Substantia nigra (tissue), 51 donors: ENCODE measurements at places on chromosomes 12 and 14.

- DNase-seq = no peak
These were observed 371.0 kb downstream of the ALG10 start for GRCh38 chr12:34393086-34393820.

GRCh38 chr14:20671597-20672283 is 12.6 kb upstream of the RNASE4 start:
- DNase-seq = no peak

DNA sequence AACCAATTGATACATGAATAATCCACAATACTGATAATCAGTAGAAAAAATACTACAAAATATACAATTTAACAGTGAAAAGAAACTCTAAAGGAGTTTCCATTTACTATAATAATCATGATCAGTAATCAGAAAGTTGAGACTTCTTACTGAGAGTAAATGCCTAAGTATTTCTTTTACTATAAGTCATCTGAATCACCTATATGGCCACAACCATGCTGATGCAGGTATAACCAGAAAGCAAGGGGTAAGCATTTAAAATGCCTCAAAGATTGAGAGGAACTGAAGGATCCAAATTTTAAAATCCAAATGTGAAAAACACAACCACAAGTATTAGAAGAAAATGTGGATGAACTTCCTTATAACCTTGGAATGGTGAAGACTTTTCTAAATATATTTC is 23.4 kb downstream of the CDK17 start:
- no peak for DNase-seq

DNA sequence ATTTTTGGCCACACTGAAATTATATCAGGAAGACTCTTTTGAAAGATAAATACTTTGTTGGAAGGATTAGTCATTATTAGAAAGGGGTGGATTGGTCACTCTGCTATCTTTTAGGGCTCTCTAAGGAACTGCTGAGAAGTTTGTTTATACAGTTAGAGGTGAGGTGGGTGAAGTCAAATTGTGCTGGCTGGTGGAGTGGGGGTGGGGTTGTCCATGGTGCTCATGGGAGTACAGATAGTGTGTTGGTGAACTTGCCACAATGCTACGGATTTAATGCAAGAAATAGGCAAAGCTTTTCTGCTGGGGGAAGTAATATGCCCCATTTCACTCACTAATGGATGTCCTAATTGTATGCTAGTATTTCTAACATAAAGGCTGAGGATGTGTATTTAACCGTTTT is 35.8 kb downstream of the SUSD6 start:
- DNase-seq = no peak

- DNase-seq = no peak
These were observed 113.2 kb downstream of the TRMT5 start for GRCh38 chr14:60867503-60868172.

DNA sequence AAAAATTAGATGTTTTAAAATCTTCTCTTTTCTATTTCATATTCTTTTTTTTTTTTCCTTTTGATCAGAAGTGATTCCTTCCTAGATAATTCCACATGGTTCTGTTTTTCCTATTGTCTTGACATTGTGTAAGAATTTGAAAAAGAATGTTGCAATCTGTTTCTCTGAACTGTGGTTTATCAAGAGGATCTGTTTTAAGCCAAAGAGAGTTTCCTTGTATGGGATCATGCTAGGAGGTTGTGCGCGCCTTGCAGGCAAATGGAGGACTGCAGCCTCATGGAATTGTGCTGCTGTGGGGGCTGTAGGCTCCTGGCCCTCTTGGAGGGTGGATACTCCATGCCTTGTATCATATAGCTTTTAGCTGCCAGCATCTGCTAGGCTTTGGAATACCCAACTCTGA is 43.3 kb upstream of the MBIP start:
- DNase-seq = no peak

- DNase-seq = no peak
These were observed 54.9 kb upstream of the TMX1 start for GRCh38 chr14:51185180-51185579.

- no peak for DNase-seq
These were observed 284.7 kb downstream of the DUSP6 start for GRCh38 chr12:89067421-89068187.
